ENCODE measurements at places on chromosomes 7 and 10.

- no peak for DNase-seq
Observed at GRCh38 chr10:102814453-102814871, 22.8 kb downstream of the CYP17A1 start.

- DNase-seq: no peak
Observed at GRCh38 chr7:132112106-132112505, 464.2 kb downstream of the PLXNA4 start.

DNA sequence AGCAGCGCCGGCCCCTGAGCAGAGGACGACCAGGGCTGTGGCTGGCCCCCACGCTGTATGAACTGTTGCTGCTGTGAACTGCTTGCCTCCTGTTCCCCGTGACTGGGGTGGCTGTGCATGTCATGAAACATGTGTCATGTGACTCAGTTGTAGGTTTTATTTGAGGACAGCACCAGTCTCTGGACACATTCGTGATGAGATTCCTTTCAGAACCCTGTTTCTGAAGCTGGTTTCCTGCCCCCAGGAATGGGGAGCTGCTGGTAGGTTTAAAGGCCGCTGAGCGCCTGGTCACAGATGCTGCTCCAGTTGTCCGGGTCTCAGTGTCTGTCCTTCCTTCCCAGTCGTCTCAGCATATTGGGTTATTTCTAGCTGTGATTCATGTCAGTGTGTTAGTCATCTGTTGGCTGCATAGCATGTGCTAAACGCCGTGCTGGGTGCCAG lies 79.1 kb upstream of the PPIF start:
- DNase-seq: no peak

GRCh38 chr7:57651006-57651405 lies 201.0 kb downstream of the ZNF716 start:
- DNase-seq: no peak

DNA sequence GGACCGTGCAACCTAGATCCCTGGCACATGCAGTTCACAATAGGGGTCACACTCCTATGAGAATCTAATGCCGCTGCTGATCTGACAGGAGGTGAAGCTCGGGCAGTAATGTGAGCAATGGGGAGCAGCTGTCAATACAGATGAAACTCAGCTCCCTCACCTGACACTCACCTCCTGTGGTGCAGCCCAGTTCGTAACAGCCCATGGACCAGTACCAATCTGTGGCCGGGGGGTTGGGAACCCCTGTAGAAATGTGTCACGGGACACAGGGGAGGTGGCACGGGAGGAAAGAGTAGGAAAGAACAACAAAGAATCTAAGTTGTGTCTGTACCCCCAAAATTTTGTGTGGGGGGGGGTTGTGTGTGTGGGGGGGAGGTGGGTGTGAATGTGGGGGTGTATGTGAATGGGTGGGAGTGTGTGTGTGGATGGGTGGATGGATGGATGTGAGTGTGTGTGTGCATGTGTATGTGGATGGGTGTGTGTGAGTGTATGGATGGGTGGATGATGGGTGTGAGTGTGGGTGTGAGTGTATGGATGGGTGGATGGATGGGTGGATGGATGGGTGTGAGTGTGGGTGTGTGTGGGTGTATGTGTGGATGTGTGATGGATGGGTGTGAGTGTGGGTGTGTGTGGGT lies 33.1 kb downstream of the SFMBT2 start:
- no peak for DNase-seq

DNA sequence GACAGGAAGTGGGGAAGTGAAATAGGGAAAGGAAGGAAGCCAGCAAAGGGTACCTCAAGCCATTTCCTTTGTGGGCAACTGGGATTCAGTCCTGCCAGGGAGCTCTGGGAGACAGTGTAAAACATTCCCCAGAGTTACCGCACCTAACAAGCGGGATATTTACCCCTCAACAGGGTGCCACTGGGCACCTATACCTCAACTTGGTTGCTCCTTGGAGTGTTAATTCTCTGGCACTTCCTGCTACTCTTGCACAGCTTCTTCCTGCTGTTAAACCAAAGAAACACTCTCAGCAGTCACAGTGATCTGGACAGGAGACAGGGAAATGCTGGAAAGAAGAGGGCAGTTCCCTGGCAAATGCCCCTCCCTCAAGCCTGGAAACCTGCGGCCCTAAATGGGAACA lies 151.3 kb downstream of the REEP3 start:
- no peak for DNase-seq

DNA sequence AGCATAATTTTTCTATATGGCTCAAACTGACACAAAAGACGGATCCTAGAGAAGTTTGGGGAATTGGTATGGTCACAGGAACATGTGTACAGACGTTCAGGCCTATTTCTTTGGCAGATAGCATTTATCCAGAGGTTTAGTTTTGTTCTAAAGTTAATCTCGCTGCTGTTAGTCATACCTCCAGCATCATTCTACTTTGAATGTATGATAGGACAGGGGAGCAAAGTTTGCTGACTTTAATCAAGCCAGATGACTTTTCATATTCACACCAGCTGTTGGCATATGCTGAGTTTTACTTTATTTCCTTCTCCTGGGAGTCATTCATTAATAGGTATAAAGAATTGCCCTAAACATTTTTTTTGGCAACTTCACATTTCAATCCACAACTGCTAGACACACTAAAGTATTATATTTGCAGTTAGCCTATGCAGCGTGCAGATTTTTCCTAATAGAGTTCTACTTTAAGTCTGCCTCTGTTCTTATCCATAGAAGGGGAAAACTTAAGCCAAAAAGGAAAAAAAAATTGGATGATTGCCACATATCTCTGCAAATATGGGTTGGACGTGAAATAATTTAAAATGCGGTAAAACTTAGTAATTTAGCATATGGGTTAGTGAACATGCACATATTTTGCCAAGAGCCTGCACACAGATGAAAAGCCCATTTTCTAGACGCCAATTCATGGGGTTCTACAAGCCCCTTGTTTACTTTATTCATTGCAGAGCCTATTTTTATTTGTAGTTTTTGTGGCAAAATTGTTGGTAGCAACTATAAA lies 213.1 kb downstream of the C7orf25 start:
- DNase-seq: no peak

DNA sequence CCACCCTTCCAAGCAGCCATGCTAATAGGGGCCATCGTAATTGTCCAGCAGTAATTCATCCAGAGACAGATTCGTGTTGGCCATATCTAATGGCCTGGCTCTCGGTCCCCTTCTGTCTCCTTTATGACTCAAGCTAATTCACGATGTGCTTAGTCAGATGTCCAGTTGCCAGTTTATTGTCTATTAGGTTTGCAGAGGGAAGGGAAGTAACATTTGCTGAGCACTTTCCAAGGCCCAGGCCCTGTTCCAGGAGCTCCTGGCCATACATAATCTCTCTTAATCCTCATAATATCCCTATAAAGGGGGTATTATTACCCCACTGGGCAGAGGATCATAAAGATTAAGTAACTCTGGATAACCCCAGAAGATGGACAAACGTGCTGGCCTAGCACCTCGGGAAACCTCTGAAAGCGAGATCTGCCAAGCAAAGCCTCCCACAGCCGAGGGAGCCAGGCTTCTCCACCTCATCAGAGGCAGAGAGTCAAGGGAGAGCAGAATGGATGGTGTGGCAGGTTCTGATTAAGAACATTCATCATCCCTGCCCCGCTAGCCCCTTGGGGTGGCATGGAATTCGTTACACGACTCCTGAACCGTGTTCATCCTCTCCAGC lies 153.7 kb downstream of the PLXNA4 start:
- DNase-seq: no peak

DNA sequence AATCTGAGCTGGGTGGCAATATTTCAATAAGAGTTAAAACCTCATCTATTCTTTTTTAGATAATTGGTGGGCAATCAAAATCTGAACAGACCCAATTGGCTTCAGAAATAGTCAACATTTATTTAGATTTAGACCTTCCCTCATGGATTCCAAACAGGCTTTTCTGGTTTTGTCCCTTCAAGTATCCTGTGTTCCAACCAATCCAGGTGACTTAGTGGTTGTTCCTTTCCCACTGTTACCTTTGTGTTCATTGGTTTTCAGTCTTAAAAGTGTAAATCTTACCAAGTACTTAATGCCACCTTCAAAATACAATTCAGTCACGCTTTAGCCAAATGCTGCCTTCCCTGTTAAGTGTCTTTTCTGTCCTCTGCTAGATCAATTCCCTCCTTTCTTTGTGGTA lies 85.9 kb downstream of the AHR start:
- DNase-seq: no peak

DNA sequence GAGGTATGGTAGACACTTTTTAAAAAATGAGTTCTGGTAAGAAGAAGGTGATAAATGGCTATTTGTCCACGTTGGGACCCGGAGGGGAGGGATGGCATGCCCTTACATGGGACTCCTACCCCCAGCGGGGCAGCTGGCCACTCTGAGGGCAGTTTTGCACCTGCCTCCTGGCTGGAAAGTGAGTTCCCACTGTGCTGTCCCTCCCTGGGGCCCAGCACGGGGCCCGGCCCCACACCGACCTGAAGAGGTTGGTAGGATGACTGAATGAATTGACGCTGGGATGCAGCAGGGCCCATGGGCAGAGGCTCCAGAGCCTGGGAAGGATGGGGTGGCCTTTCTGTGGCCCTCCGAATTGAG lies 601 bp upstream of the AEBP1 start:
- no peak for DNase-seq

- DNase-seq: no peak
Observed at GRCh38 chr7:95960706-95961244, 188.4 kb downstream of the DYNC1I1 start.

DNA sequence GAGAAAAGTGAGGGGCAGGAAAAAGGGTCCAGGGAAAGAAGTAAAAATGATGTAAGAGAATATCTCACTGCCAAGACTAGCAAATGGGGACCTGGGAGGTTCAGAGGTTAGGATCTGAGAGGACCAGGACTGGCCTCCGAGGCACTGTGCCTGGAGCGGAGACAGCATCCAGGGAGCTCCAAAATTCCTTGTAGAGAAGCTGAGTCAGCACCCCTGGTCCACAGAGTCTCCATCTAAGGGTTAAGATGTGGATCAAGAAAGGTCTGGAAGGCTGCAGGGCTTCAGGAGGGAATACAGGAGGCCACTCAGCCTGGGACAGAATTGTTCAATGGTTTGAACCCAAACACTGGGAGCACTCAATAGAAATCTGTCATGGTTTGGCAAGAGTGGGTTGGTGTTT lies 30.6 kb downstream of the ZNF503 start:
- no peak for DNase-seq

DNA sequence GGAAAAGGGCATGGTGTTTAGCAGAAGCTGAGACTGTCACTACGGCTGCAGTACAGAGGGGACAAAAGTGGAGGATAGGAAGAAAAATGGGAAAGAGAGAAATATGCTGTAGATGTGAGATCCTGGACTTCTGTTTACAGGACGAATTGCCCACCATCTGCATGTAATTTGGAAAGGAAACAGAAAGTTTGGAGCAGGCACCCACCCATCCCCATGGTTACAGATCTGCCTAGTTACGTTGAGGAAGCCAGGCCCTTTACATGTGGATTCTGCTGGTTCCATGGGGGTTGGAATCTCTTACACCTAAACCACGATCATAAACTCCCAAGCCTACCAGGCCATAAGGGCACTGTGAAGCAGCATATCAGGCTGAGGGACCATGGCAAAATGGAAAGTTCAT lies 84.3 kb downstream of the WDFY4 start:
- DNase-seq: no peak

- DNase-seq: no peak
Observed at GRCh38 chr7:114916261-114916892, 5.5 kb upstream of the MDFIC start.

DNA sequence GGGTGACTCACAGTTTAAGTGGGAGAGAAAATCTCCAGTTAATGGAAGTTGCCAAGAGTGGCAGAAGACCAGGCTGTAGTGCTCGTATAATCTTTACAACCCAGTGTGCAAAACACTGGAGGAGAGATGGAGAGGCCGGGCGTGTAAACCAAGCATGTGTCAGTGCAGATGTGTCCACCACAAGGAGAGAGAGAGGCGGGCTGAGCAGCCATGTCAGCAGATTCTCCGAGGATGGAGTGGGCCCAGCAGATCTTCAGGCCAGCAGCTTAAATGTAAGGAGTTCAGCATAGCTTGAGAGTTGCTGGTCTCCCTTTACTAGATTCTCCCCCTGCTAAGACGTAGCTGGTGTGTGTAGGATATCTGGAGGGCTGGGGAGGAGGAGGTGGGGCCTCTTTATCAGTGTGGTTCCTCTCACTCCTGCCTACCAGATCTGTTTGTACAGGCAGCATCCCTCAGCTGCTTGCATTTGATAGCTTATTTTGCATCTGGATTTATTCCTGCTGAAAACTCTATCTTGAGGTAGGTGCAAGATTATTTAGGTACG lies 13.7 kb downstream of the BPGM start:
- DNase-seq: no peak

- no peak for DNase-seq
Observed at GRCh38 chr7:156616269-156617202, 24.0 kb upstream of the RNF32 start.

- no peak for DNase-seq
Observed at GRCh38 chr10:23343591-23344240, 881 bp downstream of the C10orf67 start.

- no peak for DNase-seq
Observed at GRCh38 chr10:43264965-43265798, 1.7 kb downstream of the RASGEF1A start.

DNA sequence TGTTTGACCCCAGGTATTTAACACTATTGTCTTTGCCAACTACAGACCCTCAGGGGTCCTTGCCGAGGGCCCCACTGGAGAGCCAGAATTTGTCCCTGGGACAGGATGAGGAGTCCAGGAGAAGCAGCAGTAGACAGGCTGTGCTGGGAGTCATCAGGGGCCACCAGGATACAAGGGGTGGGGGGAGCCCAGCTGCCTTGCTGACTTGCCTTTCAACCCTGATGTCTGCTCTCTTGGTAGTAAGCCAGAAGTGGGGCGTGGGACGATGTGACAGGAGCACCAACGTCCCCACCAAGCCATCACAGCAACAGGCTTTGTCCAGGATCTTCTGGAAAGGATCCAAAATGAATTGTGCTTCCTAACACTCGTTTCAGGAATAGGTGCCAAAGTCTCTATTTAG lies 62.4 kb upstream of the CDCA7L start:
- DNase-seq: no peak

GRCh38 chr10:30784524-30784896 lies 155.0 kb upstream of the LYZL2 start:
- no peak for DNase-seq

GRCh38 chr7:31074403-31075085 lies 22.4 kb downstream of the ADCYAP1R1 start:
- DNase-seq: no peak

DNA sequence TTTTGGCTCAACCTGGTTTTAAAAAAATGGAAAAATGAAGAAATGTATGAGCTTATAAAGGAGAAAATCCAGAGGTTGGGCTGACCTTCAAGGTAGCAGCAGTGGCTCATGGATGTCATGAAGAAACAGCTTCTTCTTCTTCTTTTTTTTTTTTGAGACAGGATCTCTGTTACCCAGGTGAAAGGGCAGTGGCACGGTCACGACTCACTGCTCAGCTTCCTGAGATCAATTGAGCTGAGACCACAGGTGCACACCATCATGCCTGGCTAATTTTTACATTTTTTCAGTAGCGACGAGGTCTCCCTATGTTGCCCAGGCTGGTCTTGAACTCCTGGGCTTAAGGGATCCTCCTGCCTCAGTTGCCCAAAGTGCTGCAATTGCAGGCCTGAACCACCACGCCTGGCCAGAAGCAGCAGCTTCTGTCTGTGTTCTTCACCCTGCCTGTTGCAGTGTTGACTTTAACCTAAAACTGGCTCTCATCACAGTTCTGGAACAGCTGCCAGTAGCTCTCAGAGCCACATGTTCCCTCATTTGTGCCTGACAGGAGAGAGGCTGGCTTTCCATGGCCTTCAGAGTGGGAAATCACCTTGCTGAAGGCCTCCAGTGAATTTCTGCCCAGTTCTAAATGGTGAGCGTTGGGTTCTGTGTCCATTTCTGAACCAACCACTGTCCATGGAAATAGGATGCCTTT lies 117.7 kb downstream of the PFKFB3 start:
- DNase-seq: no peak
